ENCODE measurements at places on chromosomes 1 and 21.

DNA sequence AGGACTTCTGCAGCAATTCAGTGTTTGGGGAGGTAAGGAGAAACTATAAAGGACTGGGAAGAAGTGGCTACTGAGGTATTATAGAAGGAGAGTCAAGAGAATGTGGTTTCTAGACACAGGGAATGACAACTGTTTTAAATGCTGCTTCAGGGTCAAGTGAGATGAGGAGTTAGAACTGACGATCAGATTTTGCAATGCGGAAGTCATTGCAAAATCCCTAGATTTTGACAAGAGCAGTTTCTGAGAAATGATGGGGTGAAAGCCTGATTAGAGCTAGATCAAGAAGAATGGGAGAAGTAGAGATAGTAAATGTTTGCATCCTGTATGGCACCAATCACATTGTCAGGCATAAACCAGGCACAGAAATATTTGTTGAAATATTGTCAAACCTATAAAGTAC is 4.7 kb upstream of the TSNAX start:
- DNase-seq: no peak

GRCh38 chr1:50846224-50846839 is 113.7 kb downstream of the FAF1 start:
- no peak for DNase-seq

GRCh38 chr1:5001466-5001865 is 347.1 kb downstream of the AJAP1 start:
- DNase-seq: no peak

GRCh38 chr1:1788646-1789431 is 10.6 kb upstream of the NADK start:
- DNase-seq: no peak

DNA sequence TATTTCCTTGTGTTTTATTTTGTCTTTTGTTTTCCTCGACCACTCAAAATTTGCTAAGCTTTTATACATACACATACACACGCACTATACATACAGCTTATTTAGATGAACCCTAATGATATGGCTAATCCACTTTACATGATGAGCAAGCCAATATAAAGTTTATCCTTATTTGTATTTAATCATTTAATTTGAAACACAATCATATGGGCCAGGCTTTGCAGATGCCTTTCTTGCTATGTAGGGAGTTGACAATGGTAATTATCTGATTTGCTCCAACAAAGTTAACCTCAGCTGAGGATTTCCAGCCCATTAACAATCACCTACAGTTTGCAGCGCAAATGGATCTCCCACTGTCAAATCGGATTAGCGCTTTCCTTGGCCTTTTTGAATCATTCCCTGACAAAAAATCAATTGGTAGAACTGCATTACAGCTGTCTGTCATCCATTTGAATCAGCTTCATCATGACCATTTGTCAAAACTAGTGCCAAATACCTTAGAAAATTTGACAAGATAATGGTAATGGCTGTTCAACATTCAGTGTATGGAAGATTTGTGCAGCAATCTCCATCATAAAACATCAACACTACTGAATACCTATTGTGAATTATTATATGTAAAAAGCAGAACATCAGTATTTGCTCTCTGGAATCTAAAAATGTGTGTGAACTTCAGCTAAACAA is 352.6 kb downstream of the MRPL39 start:
- no peak for DNase-seq
